ENCODE measurements at places on chromosomes 1 and 21. TPM values are rescaled to one million over a fixed set of nuclear protein-coding genes. Genes with fewer than 3 reads are reported as not detected.

DNA sequence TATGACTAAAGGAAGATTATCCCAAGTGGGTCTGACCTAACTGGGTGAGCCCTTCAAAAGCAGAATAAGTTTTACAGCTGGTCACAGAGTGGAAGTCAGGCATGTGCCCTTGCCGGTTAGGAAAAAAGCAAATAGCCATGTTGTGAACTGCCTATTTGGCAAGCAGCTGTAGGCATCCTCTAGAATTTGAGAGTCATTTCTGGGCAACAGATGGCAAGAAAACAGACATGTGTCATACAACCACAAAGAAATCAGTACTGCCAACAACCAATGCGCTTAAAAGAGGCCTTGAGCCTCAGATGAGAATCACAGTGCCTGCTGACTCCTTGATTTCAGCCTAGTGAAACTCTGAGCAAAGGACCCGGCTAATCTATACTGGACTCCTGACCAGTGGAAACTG lies 26.8 kb downstream of the LRRC53 start:
- no peak for DNase-seq

GRCh38 chr1:185566995-185567394 lies 167.2 kb upstream of the HMCN1 start:
- no peak for DNase-seq

- peak; percentile 85 for DNase-seq
These were observed 43.3 kb downstream of the SLC37A1 start for GRCh38 chr21:42556960-42557359.

The OVAAL gene
- not detected for total RNA-seq

The KIF26B gene
- 6.0 TPM for total RNA-seq

GRCh38 chr1:206451134-206451686 lies 19.1 kb upstream of the IKBKE start:
- DNase-seq, result no peak

The UBE2U gene
- total RNA-seq, result not detected

GRCh38 chr1:212368073-212368484 lies 46.6 kb downstream of the PACC1 start:
- peak; percentile 60 for DNase-seq

GRCh38 chr21:38249256-38249655 lies 7.5 kb upstream of the KCNJ15 start:
- DNase-seq, result no peak

The NHLH1 gene
- not detected for total RNA-seq

The SH2D2A gene
- total RNA-seq, result 2.5 TPM

The SYCP1 gene
- not detected for total RNA-seq

DNA sequence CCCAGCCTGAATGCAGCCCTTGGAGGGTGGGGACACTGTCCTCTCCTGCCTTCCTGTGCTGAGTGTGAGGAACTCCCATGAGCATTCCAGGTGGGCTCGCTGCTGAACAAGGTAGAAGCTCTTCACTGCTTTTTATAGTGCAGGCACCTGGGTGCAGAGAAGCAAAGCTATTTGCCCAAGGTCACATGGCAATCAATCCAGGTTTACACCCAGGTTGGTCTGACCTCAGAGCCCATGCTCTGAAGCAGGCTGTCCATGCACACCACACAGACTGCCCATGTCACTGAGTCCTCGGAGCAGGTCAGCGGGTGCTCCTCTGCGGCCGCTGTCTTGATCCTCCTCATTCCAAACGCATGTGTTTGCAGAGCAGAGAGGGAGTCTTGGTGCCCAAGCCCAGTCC lies 323.4 kb upstream of the VAMP3 start:
- DNase-seq, result peak; percentile 45

DNA sequence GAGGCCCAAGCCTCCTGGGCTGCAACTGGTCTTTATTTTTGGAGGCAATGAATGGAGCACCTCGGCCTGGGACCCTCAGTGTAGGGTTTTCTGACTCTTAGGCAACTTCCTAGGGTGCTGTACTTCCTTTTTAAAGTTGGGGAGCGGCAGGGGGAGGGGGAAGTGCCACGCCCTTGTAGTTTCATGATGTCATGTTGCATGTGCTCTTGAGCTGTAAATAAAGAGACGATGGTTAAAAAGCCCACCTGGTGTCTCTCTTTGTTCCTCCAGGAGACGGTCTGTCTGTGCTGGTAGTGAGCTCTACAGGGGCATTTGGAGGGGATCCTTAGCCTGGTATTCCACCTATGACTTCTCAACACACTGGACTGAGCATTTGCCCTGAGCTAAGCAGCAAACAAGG lies 10.3 kb upstream of the AGTRAP start:
- DNase-seq, result no peak

DNA sequence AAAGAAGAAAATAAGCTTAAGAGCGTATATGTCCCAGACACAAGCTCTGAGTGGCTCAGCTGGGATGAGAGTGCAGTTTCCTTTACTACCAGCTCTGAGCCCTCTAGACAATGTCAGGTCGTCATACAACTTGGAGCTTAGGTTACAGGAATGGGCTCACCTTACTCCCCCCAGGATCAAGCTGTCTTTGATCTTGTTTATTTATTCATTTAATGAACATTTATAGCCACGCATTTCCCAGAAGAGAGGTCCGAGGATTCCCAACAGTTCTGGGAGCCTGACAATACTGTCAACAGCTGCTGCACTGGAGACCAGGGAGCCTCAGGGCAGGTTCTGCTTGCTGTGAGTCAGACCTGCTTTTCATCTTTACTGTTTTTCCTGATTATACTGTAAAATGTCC lies 378.9 kb downstream of the PLPP3 start:
- no peak for DNase-seq

DNA sequence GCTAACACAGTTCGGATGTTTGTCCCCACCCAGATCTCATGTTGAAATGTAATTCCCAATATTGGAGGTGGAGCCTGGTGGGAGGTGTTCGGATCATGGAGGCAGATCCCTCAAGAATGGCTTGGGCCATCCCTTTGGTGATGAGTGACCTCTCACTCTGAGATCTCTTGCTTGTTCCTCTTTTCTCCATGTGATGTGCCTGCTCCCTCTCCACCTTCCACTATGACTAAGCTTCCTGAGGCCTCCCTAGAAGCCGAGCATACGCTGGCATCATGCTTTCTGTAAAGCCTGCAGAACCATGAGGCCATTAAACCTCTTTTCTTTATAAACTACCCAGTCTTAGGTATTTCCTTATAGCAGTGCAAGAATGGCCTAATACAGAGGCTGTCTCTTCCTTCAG lies 8.1 kb upstream of the PLA2G5 start:
- DNase-seq, result no peak

The IGSF5 gene
- 0.63 TPM for total RNA-seq

The SPTA1 gene
- total RNA-seq, result 0.10 TPM

DNA sequence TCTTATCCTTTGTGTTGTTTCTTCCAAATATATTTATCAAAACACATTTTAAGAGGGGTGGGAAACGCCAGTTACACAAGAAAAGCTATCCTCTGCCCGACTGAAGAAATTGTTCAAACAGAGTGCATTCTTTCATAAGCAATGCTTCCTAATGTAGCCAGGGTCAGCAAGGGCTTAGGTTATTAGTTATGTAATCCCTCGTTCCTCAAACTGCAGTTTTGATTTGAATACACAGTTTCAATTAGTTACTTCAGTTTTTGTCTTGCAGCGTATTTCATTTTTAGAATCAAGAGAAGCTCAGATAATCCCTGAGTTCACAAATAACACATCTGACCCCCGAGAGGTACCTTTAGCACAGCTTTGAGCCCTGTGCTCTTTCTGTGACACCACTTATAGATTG lies 141.7 kb upstream of the NRIP1 start:
- DNase-seq, result no peak

- no peak for DNase-seq
These were observed 93.0 kb downstream of the DYRK1A start for GRCh38 chr21:37459575-37459974.

- no peak for DNase-seq
These were observed 18.0 kb upstream of the TRAPPC10 start for GRCh38 chr21:43994085-43994484.

DNA sequence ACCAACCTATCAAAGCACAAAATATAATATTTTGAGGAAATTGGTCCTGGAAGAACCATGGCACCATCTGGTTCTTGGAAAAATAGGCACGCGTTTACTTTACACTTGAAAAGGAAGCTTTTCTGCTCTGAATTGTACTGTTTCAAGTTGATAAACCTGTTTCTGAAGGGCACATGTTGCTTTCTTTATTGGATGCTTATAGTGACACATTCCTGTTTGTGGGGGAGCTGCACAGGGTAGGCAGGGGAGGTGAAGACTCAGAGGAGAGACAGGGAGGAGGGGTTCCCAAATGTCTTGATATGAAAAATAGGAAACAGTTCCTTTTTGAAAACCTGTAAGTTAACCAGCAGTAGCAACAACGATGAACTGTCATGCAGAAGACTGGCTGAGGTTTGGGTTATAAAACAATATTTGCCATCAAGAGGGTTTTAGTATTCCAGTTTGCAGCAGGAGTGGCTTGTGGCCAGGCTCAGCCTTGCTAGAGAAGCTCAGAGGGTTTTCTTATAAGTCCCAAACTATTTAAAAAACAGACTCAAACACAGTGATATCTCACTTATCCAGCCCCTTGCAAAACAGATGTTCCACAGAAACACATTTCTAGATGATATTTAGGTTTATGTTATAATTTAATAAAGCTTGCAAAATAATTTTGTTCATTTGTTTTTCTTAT lies 127.0 kb upstream of the MROH9 start:
- DNase-seq, result peak; percentile 77

- DNase-seq, result no peak
These were observed 17.1 kb downstream of the EPHA2 start for GRCh38 chr1:16138772-16139221.

DNA sequence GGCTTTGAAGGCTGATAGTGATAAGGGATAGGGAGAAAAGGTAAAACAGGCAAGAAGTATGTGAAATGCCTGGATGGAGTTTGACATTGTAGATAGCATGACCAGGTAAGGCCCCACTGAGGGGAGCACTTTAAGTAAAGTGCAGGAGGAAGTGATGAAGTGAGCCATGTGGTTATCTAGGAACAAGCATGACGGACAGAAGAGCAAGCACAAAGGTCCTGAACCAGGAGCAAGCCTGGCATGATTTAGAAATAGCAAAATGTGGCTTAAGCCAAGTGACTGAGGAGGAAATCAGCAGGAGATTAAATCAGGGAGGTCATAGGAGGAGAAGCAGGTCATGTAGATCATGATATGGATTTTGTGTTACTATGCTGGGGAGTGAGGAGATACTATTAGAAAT lies 129.2 kb downstream of the GLUL start:
- no peak for DNase-seq

The SEC16B gene
- 5.1 TPM for total RNA-seq

The SPATA46 gene
- total RNA-seq, result not detected

DNA sequence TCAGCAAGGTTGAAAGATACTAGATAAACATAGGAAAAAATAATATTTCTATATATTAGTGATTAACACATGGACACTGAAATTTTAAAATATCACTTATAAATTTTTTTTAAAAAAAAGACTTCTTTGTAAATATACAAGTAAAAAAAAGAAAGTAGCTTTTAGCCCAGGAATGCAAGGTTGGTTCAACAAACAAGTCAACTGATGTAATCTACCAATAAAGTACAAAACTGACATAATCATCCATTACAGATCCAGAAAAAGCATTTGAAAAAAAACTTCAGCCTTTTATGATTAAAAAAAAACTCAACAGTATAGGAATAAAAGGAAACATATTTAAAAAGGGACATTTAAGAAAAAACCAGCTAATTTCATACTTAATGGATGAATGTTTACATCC lies 48.4 kb downstream of the TRMT1L start:
- DNase-seq, result no peak

GRCh38 chr1:171127099-171127498 lies 36.4 kb downstream of the FMO3 start:
- DNase-seq, result no peak

DNA sequence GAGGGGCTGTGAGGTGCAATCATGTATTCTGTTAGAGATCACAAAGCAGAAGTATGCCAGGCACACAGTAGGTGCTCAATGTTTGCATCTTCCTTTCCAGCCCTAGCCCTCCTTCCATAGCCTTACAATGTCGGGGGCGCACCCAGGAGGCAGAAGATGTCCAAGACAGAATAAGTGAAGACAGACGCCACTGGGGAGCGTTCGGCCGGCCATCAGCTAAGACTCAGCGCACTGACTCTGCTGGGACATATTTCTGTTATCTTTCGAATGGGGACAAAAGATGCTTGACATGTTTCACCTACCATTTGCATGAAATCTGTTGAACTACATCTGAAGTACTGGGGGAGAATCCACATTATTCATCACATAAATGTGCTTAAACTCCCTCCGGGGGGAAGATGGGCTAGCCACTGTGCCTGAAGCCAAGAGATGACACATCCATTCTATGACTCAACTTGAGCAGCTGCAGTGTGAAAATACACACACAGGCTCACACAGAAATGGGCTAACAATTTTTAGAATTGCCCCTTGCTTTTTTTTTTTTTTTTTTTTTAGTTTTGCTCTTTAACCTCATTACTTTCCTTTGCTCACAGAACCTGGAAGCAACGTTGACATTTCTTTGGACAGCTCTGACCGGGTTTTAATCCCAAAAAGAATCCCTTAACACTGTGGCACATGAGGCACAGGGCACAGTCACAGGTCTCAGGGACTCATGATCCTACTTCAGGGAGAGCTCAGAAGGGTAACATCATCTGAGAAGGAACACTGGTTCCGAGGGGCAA lies 7.9 kb downstream of the TIAM1 start:
- no peak for DNase-seq

The MYOM3 gene
- 0.54 TPM for total RNA-seq

The FNDC5 gene
- total RNA-seq, result 0.27 TPM

DNA sequence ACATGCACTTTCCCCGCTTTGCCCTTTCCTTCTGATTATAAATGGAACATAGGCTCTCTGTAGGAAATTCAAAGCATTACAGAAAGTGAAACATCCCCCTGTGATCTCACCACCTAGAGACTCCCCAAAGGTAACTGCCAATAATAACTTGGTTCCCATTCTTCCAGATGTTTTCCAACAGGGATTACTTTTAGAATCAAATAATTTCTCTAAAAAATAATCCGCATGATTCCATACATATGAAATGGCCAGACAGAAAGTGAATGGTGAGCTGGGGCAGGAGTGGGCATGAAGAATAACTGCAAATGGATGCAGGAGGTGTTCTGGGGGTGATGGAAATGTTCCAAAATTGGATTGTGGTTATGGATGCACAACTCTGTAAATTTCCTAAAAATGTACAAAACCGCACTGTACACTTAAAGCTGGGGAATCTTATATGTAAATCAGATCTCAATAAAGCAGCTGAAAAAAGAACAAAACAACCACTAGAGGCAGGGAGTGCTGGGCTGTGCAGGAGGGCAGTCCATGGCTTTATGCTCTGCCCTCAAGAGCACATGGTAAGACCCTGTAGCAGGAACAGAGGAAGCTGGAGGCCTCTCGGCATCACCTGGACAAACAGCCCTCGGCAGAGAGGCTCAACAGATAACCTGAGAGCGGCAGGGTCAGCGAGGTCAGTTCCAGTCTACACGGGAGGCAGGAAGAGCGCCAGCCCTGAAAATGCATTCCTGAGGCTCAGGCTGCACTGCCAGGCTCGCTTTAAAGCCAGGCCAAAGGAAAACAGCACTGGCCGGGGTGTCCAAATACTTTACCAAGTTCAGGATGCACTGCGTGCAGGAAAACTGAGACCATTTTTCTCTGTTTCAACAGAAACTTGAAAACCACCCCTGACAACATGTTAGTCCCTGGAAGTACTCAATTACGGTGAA lies 39.7 kb downstream of the CAPZB start:
- DNase-seq, result peak; percentile 83

The EDARADD gene
- 8.8 TPM for total RNA-seq

- DNase-seq, result no peak
These were observed 5.0 kb upstream of the RNF19B start for GRCh38 chr1:32969566-32969965.

- DNase-seq, result no peak
These were observed 759.0 kb upstream of the ADAMTS5 start for GRCh38 chr21:27725916-27726315.
